ENCODE measurements at places on chromosomes 4 and X. TPM values are rescaled to one million over a fixed set of nuclear protein-coding genes. Genes with fewer than 3 reads are reported as not detected.

GRCh38 chrX:17984415-17984814 lies 123.3 kb upstream of the RAI2 start:
- no peak for DNase-seq

- DNase-seq, result no peak
Observed at GRCh38 chrX:56853436-56853835, 124.4 kb downstream of the NBDY start.

DNA sequence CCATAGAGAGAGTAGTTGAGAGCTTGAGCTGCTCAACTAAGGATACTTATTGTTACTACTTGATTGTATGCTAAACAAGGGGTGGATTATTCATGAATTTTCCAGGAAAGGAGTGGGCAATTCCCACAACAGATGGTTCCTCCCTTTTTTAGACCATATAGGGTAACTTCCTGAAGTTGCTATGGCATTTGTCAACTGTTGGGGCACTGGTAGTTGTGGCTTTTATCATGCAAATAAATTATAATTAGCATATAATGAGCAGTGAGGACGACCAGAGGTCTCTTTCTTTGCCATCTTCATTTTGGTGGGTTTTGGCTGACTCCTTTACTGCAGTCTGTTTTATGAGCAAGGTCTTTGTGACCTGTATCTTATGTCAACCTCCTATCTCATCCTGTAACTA lies 1403.5 kb upstream of the PABPC4L start:
- no peak for DNase-seq

USP27X gene
- 9.2 TPM for total RNA-seq

GRCh38 chr4:119118397-119118796 lies 17.2 kb upstream of the MYOZ2 start:
- DNase-seq, result no peak

DNA sequence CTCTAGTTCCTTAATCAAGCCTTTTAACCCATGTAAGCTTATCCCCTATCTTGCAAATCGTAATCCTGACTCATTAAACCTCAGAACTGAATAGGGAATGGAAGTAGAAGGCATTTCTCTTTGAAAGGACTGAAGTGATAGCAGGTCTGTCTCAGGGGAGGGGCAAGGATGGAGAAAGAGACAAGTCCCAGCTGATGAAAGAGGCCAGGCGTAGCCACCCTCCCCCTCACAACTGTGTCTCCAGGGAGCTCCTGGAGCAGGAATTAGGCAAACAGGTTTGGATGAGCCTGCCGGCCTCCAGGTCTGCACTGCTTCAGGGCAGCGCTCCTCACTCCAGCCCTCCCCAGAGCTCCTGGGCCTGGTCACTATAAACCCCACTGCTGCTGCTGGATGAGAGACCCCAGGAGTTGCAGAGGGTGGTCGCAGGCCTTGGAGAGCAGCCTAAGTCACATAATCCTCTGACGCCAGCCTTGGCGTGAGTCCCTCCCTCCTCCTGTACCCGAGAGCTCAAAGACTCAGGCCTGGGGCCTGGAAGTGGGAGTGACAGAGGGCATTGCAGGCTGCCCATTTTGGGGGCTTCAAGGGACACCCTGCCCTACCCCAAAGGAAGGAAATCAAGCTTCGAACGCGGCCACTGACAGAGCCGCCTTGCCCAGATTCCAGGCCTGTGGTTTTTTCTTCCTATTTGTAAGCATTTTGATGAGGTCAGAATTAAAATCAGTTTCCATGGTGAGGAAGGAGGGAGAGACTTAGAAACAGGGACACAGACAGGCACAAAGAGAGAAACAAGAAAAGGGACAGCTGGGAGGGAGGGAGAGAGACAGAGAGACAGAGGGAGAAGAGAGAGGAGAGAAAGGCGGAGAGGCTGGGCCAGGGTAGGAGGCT lies 21.2 kb upstream of the MSX1 start:
- peak; percentile 54 for DNase-seq

DNA sequence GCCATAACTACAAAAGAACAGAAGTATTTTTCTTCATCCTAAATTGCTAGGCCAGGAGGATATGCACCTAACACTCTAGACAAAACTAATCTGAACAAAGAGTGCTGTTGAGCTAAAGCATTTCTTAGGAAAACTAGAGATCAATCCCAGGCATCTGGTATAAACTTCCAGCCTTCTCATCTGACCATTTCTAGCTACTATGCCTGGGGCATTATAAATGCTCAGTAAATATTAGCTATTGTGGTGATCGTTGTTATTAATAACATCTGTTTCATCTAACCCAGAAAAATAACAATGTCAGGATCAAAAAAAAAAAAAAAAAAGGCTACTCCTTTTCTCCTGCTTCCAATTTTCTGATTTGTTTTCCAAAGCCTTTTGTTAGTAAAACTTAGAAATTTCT lies 7.7 kb upstream of the SLC10A6 start:
- DNase-seq, result no peak

SHOX gene
- total RNA-seq, result not detected
